Gastrocnemius medialis (tissue), 4 donors: ENCODE measurements at places on chromosomes 5 and 9.

GRCh38 chr5:73338256-73339050, 110.1 kb downstream of the FOXD1 start:
- DNase-seq: no peak

GRCh38 chr5:17396247-17396646, 101.8 kb upstream of the TAF11L2 start:
- no peak for DNase-seq

- no peak for DNase-seq
These were observed 291.9 kb downstream of the DMAC1 start for GRCh38 chr9:7507566-7508270.

- DNase-seq: no peak
These were observed 128.0 kb upstream of the MSX2 start for GRCh38 chr5:174596429-174596828.

GRCh38 chr5:73757416-73757815, 131.4 kb downstream of the ARHGEF28 start:
- DNase-seq: no peak

DNA sequence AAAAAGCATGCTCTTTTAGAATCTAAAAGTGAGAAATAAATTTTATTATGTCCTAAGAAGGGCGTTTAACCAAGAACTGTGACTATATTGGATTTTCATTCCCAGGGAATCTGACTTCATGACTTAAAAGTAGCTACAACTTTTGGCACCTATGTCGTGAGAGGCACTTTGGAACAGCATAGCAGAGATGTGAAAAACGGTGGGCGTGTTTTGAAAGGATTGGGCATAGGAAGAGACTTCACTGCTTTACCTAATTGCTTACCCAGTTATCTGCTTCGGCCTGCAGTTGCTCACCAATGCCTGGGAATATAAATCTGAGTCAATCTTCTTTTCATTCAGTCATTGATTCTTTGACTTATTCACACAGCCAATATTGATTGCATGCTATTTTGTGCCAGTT, 363.4 kb downstream of the DNAH5 start:
- DNase-seq: no peak

- no peak for DNase-seq
These were observed 100.3 kb downstream of the NSG2 start for GRCh38 chr5:174145821-174146220.

- DNase-seq: no peak
These were observed 90.2 kb downstream of the RAPGEF1 start for GRCh38 chr9:131649646-131650045.

DNA sequence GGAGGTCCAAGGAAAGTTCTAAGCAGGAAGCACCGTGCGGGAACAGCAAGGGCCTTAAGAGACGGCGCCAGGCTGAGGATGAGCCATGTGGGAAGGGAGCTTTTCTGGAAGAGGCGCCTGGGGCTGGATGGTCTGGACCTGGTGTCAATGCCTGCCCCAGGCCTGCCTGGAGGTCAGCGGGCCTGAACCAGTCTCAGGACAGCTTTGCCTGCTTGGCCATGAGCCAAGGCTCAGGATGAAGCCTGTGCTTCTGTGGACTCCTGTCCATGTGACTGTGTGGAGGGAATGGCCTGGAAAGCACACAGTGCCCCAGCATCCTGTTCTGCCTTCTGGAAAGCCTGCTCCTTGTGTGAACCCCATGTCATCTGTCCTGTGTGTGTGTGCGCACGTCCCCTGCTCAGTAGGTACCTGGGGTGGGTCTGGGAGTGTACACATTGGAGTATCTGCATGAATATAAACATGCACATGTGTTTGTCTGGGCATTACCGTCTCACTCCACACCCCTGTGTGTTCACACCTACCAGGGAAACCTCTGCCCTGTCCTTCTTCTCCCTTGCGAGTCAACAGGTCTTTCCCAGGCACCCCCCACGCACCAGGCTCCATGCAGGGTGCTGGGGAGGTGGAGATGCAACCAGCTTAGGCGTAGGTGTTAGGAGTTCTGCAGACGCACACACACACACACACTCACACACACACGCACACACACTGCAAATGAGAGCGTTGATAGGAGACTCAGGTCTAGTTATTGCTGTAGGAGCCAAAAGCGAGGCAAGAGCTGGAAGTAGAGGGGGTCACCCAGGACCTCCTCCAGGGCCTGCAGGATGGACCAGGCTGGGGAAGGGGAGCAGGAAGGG, 24.8 kb downstream of the DAB2IP start:
- no peak for DNase-seq
